ENCODE measurements at places on chromosomes 3 and 15. TPM values are rescaled to one million over a fixed set of nuclear protein-coding genes. Genes with fewer than 3 reads are reported as not detected.
A peak's percentile ranks its signal among the peaks of the same experiment; 100 is the strongest.

DNA sequence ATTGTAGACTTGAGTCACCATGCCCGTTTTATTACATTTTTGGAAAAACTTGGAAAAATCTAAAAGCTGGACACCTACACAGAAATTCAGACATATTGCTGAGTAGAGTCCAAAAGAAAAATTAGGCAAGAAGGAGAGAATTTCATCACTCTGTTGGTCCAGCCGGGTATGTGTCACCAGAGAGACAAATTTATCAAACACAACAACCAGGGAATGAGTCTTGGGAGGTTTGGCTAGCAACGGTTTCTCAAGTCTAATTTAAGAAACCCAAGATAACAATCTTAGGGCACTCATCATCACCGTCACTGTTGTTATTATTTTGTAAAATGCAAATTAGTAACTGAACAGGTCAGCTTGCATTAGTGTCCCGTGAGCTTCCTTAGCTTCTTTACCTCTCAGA lies 197.5 kb upstream of the C2CD4B start:
- no peak for DNase-seq

GRCh38 chr3:103218793-103219192 lies 784.0 kb downstream of the ZPLD1 start:
- DNase-seq: peak; percentile 27

- no peak for DNase-seq
These were observed 34.5 kb downstream of the TIGIT start for GRCh38 chr3:114328345-114328744.

GRCh38 chr3:146403792-146404191 lies 65.6 kb downstream of the PLSCR2 start:
- peak; percentile 41 for DNase-seq

DNA sequence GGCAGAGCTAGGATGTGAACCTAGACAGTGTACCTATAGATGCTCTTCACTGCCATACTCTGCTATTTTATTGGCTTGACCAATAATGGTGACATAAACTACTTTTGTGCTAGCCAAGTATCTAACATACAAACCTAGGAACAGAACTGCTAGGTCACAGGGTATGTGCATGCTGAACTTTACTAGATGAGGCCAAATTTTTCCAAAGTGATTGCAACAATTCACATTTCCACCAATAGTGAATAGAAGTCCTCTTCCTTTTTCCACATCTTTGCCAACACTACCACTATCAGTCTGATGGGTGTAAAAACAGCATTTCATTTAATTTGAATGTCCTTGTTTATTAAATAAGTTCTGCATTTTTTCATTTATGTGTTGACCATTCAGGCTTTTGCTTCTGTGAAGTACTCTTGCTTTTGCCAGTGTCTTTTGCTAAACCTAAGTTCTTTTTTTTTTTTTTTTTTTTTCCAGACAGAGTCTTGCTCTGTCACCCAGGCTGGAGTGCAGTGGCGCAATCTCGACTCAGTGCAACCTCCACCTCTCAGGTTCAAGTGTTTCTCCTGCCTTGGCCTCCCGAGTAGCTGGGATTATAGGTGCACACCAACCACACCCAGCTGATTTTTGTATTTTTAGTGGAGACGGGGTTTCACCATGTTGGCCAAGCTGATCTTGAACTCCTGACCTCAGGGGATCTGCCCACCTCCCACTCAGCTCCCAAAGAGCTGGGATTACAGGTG lies 54.1 kb downstream of the DCAF1 start:
- DNase-seq: no peak

DNA sequence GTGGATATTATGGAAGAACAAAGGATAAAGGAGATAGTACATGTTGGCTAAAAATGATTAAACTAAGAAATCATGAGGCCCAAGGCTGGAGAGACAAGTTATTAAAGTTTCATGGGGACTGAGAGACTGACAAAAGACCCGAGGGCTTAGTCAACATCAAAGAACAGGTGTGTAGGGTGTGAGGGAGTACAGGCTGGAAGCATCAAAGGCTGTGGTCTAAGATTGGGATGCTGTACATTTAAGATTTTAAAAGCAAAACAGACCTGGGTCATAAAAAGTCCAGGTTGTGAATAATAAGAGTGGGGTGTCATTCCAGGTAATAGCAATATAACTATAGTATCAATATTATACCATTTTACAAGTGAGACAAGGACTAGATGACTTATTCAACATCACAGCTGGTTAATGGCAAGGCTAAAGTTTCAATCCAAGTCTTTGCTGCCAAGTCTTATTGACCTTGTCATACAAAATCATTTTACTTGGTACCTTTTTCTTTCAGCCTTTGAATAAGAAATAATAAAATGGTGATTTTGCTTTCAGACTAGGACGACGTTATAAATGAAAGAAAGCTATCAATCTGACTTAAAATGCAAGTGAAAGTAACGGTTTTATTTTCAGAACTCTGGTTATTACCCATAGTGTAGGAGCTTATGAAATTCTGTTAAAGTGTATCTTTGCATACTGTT lies 211.6 kb downstream of the TNIK start:
- no peak for DNase-seq

- DNase-seq: no peak
These were observed 30.8 kb upstream of the MINAR1 start for GRCh38 chr15:79401301-79401700.

The OIP5 gene
- total RNA-seq: 0.38 TPM

The FHIT gene
- total RNA-seq: 1.6 TPM

The GPR149 gene
- not detected for total RNA-seq

All from bronchial epithelial cell (primary cell).